Chondrocyte (in vitro differentiated cells): ENCODE measurements at places on chromosomes 5 and 9. TPM values are rescaled to one million over a fixed set of nuclear protein-coding genes. Genes with fewer than 3 reads are reported as not detected.

DNA sequence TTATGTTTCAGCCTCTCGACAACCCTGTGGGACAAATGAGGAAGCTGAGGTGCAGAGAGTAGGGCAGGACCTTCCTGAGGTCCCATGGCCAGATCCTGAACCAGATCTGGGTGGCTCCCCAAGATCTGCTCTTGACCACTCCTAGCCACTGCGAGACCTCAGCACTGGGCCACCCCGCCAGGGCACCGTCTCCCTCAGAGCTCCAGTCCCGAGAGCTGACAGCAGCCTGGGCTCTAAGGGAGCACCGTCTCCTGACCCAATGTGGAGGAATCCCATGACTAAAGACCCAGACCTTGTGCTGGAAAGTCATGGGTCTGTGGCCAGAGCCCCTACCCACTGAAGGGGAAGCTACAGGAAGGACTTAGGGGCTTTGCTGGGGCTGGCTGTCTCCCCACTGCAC, 4.5 kb upstream of the LMX1B start:
- H3K27ac ChIP-seq, result no peak overlapping the region
- H3K36me3 ChIP-seq, result no peaks in the 10 kb centered on the region
- no peak overlapping the region for H3K4me3 ChIP-seq
- H3K4me1 ChIP-seq, result peaks cover 18% of the 10 kb centered on the region

DNA sequence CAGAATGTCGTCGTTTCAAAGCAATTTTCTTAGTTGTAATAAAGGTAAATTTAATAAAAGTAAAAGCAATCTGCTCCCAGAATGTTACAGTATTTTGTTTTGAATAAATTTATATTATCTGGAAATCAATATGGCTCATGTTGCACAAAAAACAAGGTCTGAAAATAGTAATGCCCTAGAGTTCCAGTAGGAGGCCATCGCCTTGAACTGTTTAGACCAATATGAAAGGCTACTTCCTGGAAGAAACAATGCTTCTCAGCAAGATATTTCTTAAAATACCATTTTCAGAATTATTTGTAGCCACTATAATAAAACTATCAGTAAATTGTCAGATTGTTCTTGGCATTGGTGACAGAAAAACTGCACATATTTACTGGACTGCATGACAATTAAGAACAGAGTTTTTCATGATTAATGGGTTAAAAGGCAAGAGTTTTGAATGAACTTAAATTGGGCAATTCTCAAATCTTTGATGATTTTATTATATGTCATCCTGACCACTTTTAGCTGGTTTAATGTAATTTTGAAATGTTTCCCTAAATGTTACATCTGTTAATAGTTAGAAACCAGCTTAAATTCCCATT, 153.2 kb downstream of the COMMD10 start:
- H3K36me3 ChIP-seq, result peaks cover 2% of the 10 kb centered on the region
- no peak for DNase-seq
- peaks cover 8% of the 10 kb centered on the region for H3K4me1 ChIP-seq
- H3K27ac ChIP-seq, result no peak overlapping the region
- H3K4me3 ChIP-seq, result no peak overlapping the region
- no peaks in the 10 kb centered on the region for H3K27me3 ChIP-seq

- peaks cover 11% of the 10 kb centered on the region for H3K4me1 ChIP-seq
- no peaks in the 10 kb centered on the region for H3K27me3 ChIP-seq
- H3K27ac ChIP-seq, result no peak overlapping the region
- no peaks in the 10 kb centered on the region for H3K36me3 ChIP-seq
- DNase-seq, result no peak
These were observed 4.6 kb downstream of the STKLD1 start for GRCh38 chr9:133380734-133381133.

DNA sequence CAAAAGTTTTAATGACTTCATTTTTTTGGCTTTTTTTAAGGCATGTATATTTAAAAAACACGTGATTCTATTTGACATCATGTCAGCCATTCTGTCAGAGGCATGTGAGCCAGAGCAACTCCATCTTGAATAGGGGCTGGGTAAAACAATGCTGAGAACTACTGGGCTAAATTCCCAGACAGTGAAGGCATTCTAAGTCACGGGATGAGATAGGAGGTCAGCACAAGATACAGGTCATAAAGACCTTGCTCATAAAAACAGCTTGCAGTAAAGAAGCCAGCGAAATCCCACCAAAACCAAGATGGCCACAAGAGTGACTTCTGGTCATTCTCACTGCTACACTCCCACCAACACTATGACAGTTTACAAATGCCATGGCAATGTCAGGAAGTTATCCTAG, 1000.6 kb upstream of the DMAC1 start:
- no peak for DNase-seq
- no peaks in the 10 kb centered on the region for H3K27me3 ChIP-seq
- no peak overlapping the region for H3K27ac ChIP-seq

DNA sequence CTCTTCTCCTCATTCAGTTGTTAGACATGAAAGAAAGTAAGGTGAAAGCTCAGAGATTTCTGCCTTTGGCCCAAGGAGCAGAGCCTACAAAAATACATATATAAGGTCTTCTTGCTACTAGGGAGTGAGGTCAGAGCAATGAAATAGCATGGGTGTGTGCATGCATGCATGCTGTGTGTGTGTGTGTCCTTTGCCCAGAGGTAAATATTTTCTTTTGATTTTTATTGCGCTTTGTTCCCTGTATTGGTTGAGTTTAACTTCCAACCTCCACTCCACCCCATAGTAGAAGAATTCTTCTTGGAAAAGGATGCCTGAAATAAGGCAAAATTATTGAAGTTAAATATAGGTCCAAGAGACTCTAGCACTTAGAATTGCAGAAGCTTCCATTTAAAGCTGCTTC, 248.0 kb upstream of the PTGER4 start:
- no peak overlapping the region for H3K4me3 ChIP-seq
- H3K4me1 ChIP-seq, result peaks cover 13% of the 10 kb centered on the region
- no peaks in the 10 kb centered on the region for H3K27me3 ChIP-seq
- DNase-seq, result no peak
- no peak overlapping the region for H3K27ac ChIP-seq

Gene MOCS2
- 33.1 to 41.6 TPM (median 34.1 TPM) in 3 replicates for total RNA-seq

- DNase-seq, result no peak
- H3K36me3 ChIP-seq, result no peaks in the 10 kb centered on the region
- no peaks in the 10 kb centered on the region for H3K27me3 ChIP-seq
These were observed 21.2 kb upstream of the MARCHF6 start for GRCh38 chr5:10332301-10332700.

Gene TMEM141
- 31.2 to 40.0 TPM (median 32.5 TPM) in 3 replicates for total RNA-seq

DNA sequence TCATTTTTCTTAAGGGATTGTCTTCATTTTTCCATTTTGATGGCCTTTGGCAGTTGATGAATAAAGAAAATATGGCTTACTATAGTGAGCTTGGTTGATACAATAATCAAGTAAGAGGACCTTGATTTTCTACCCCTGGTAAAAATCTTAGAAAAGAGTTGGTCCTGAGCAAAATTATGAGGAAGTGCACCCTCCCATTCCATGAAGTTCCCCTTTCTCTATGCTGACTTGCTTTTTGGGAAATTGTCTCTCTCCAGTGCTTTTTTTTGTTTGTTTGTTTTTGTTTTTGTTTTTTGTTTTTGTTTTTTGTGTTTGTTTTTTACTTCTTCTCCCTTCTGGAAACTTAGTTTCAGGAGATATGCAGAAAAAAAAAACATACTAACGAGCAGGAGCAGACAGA, 449.2 kb upstream of the ACTBL2 start:
- no peak overlapping the region for H3K4me3 ChIP-seq
- H3K27ac ChIP-seq, result no peak overlapping the region
- DNase-seq, result no peak
- H3K27me3 ChIP-seq, result no peaks in the 10 kb centered on the region
- no peaks in the 10 kb centered on the region for H3K4me1 ChIP-seq
- peaks cover 4% of the 10 kb centered on the region for H3K36me3 ChIP-seq

Gene TLE1
- total RNA-seq, result 12.2 to 17.1 TPM (median 12.6 TPM) in 3 replicates

DNA sequence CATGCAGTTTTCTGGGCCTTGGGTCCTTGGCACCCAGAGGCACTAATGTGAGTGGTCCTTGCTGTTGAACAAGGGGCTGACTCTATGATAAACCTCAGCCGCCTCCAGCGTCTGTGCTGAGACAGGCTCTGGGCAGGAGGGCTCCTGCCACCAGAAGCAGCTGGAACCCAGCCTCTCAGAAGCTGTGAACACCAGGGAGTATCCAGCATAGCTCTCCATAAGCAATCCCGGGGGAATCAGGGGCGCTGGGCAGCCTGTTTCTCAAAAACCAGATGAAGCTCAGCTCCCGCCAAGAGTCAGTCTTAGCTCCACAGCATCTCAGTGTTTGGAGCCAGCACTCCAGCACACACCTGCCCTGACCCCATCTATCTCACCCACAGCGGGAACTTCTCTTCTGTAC, 170.2 kb downstream of the HSPA4 start:
- no peaks in the 10 kb centered on the region for H3K27me3 ChIP-seq
- H3K4me3 ChIP-seq, result no peak overlapping the region
- peak overlapping the region; percentile 2 for H3K27ac ChIP-seq
- no peak for DNase-seq

- H3K4me1 ChIP-seq, result no peaks in the 10 kb centered on the region
- no peak overlapping the region for H3K27ac ChIP-seq
- no peak overlapping the region for H3K4me3 ChIP-seq
- no peaks in the 10 kb centered on the region for H3K27me3 ChIP-seq
These were observed 409.5 kb upstream of the GRIA1 start for GRCh38 chr5:153080940-153081339.

- peaks cover 12% of the 10 kb centered on the region for H3K36me3 ChIP-seq
- no peak overlapping the region for H3K4me3 ChIP-seq
- peaks cover 25% of the 10 kb centered on the region for H3K4me1 ChIP-seq
- peak overlapping the region; percentile 88 for H3K27ac ChIP-seq
- no peaks in the 10 kb centered on the region for H3K27me3 ChIP-seq
These were observed 24.8 kb downstream of the IL6ST start for GRCh38 chr5:55969956-55970355.

- peak overlapping the region; percentile 37 for H3K27ac ChIP-seq
- DNase-seq, result no peak
- no peaks in the 10 kb centered on the region for H3K27me3 ChIP-seq
- H3K36me3 ChIP-seq, result no peaks in the 10 kb centered on the region
- peaks cover 38% of the 10 kb centered on the region for H3K4me1 ChIP-seq
These were observed 140.3 kb upstream of the RASA1 start for GRCh38 chr5:87127426-87127825.
